ENCODE measurements at places on chromosomes 13 and 19.
A peak's percentile ranks its signal among the peaks of the same experiment; 100 is the strongest.

GRCh38 chr13:79512950-79513349 is 32.0 kb downstream of the NDFIP2 start:
- no peak for DNase-seq

DNA sequence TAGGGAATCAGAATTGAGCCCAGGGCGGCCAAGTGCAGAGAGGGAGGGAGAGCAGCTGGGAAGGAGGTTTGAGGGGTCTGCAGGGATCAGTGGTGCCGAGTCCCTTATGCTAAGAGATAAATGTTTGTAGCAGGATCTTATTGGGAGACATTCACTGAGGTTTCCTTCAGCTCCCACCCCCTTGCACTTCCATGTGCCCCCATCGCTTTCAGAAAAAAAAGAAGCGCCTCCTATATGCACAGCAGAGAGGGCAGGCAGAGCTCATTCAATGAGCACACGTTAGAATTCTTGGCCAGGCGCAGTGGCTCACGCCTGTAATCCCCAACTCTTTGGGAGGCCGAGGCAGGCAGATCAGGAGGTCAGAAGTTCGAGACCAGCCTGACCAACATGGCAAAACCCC is 28.0 kb downstream of the CYP4F2 start:
- DNase-seq, result no peak

DNA sequence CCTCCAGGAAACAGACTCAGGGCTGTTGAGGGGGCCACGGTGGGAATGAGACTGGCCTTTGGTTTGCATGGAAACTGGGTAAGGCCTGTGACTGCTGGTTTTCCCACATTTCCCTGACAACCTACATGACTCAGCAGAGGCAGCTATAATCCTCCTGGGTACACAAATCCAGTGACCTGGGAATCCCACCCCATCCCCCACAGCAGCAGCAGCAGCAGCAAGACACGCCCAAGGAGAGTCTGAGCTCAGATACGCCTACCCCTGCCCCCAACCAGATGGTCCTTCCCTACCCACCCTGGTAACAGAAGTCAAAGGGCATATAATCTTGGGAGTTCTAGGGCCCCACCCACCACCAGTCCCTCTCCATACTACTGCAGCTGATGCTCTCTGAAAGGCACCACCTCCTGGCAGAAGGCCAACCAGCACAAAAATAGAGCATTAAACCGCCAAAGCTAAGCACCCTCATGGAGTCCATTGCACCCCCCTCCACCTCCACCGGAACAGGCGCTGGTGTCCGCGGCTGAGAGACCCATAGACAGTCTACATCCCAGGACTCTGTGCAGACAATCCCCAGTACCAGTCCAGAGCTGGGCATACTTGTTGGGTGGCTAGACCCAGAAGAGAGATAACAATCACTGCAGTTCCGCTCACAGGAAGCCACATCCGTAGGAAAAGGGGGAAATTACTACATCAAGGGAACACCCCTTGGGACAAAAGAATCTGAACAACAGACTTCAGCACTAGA is 237.2 kb upstream of the SPRY2 start:
- DNase-seq, result no peak

DNA sequence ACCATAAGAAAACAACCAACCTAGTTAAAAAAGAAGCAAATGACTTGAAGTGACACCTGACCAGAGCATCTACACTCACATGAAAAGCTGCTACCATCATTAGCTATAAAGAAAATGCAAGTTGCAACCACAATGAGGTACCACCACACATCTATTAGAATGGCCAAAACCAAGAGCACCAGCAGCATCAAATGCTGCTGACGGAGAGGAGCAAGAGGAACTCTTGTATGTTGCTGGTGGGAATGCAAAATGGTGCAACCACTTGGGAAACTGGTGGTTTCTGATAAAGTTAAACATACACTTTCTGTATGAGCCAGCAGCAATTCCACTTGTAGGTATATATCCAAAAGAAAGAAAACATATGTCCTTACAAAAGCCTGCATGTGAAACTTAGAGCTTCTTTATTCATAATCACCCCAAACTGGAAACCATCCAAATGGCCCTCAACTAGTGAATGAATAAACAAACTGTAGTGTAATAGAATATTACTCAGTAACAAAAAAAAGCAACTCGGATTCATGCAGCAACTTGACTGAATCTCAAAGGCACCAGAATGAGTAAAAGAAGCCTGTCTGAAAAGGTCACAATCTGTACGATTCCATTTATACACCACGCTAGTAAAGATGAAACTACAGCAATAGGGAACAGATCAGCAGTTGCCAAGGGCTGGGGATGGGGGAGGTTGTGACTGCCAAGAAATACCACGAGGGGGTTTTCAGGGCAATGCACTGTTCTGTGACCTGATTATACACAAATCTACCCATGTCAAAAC is 60.9 kb upstream of the RANBP3 start:
- peak; percentile 26 for DNase-seq

DNA sequence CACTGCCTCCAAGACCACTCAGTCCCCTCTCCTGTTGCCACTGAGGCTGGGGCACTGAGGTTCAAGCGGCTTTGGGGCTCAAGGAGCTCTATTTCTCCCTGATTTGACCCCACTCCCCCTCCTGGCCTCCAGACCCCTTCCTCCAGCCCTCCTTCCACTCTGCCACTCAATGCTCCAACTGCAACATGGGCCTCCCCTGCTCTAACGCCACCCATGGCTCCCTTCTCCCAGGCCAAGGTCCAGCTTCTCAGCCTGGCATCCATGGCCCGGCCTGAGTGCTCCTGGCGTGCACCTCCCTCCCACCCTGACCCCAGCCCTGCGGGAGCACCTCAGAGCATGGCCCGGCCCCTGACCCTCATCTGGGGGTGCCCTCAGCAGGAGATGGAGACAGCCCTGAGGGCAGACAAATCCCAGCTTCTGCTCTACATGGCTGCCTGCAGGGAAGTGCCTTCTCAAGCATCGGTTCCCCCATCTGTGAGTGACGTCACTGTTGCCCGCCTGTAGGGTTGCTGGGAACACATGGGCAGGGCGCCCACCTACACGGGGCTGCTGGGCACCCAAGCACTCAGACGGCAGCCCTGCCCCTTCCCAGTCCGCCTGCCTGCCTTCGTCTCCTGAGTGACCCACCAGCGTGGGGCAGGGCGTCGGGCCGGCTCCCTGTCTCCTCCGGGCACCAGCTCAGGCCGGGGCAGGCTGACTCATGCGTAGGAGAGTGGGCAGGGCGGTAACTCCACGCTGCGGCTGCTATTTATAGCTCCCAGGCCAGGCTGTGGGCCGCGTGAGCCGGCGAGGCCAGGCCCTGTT is 1.6 kb upstream of the DIRAS1 start:
- peak; percentile 91 for DNase-seq

DNA sequence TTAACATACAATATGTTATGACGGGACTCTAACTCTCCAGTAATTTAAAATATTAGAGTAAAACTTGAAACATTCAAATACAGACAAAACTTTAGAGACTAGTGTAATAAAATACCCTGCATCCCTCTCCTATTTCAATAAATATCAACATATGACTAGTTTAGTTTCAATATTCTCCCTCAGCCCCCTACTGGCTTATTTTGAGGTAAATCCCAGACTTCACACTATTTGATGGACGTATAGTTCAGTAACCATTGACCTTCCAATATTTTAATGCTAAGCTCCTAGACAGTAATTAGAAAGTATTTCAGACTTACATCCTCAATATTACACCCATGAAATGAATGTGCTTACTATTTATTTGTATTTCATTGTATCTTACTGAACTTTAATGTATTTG is 180.7 kb upstream of the STARD13 start:
- no peak for DNase-seq
